Activated CD8-positive, alpha-beta T cell treated with anti-CD3 and anti-CD28 coated beads for 36 hours (primary cell): ENCODE measurements at places on chromosomes 12 and 14. TPM values are rescaled to one million over a fixed set of nuclear protein-coding genes. Genes with fewer than 3 reads are reported as not detected.

TMPRSS12 gene
- not detected for total RNA-seq

DNA sequence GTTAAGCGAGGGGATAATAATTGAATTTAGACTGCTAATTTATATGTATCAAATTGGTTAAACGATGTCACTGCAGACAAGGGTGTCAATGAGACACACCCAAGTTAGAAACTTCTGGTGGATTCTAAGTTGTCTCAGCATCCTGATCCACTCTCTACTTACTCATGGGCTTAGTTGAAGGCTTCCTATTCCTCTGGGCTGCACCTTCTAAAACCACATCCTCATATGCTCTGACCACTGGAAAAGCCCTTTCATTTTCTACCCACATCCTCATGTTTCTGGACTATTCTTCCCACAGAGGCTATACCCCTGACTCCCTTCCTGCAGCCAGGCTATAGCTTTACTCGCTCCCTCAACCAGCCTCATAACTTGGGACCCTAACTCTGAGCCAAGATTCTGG is 493.8 kb downstream of the VRK1 start:
- no peak for DNase-seq

CMKLR1 gene
- total RNA-seq, result not detected

GRCh38 chr14:63863004-63863403 is 10.2 kb downstream of the SYNE2 start:
- no peak for DNase-seq

SSTR1 gene
- not detected for total RNA-seq

GRCh38 chr14:90585106-90585505 is 188.3 kb downstream of the CALM1 start:
- DNase-seq, result no peak

GRCh38 chr14:95149441-95149840 is 7.9 kb downstream of the DICER1 start:
- DNase-seq, result no peak

DNA sequence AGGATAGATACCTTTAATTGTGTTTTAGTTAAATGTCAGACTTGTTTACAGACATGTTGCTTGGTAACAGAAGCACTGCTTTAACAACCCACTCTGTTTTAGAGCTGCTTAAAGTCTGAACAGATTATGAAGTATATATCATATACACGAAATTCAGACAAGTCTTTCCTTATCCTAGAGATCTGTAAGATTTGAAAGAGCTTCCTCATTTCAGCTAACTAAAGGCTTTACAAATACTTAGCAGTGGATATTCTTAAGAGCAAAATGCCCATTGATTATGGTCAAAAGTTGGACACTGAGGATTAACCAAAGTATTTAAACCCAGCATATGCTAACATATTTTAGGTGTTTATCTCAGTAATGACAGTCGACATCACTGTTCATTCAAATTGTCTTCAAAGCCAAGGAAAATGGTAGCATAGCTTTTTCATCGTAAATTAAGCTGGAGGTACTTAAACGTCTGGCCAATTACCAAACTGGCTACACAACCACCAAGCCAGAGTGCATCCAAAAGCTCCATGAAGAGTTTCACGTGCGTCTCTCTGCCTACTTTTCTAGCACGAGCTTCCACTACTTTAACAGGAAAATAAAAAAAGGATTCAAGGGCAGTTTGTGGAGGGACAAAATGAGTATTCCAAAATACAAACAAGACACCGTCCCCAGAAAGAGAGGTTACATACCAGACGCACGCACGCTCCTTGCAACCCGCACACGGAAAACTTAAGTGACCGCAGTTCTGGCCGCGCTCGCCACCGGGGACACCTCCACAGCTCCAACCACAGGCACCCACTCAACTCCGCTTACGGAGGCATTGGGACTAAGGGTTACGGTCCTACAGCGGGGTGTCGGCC is 565 bp downstream of the CEP83 start:
- peak; percentile 6 for DNase-seq

DNA sequence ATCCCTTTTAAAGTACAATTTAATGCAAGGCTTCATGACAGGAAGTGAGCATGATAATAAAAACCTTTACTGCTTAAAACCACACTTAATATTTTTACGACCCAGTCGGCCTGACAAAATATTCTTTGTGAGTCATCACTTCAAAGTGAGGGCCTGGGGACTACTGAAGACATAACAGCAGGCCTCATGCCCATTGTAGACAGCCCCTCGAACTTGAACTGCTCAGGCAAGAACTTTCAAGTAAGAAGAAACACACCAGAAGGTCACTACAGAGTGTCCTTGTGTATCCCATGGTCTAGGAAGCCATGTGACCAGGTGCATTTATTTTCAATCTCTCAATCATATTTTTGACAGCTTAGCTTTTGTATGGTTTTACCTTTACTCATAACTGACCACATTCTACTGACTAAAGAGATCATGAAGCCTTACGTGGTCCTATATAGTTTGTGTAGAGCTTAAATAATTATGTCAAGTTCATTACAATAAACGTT is 61.4 kb upstream of the MANSC4 start:
- DNase-seq, result no peak

GRCh38 chr12:13126494-13126893 is 23.0 kb upstream of the GSG1 start:
- DNase-seq, result no peak

DNA sequence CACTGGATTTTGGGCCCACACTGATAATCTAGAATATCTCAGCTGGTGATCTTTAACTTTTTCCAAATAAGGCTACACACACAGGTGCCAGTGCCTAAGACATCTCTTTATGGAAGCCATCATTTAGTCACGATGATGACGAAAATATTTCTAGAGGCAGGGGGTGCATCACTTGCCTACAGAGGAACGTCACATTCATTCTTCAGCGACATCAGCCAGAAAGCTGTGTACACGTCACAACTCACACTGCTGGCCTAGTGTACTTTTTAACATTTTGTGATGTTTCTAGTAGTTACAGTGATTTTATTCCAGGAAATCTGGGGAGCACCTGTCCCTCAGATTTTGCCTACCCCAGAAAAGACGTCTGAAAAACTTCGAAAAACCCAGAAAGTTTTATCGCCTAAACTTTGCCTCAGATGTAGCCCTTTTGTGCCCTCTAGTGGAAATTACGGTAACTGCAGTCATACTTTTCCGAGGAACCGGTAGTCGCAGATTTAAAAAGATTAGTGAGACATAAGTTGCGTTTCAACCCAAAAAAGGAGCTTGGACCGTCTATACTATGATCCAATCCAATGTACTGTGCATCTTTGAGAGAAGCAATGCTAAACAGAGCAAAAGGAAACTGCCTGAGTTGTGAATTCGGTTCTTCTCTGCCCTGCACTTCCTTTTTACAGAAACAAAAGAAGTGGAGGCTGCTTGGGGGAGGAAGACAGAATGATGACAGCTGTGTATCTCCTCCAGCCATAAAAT is 64.3 kb upstream of the STON2 start:
- peak; percentile 70 for DNase-seq

DNA sequence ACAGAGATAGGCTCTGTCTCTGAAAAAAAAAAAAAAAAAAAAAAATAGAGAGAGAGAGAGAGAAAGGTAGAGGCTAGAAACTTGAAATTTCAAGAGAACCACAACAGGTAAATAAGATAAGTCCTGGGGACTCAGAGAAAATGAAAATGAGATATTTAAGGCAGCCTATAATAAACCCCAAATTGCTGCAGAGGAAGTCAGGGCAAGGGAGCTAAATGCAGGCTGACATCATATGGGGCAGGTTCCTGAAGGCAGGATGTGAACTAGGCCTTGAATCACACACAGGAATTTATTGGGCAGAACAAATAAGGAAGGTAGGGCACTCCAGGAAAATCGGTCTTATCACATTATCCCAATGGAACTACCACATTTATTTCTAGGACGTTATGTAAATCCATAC is 54.9 kb upstream of the NUDT4 start:
- no peak for DNase-seq

NID2 gene
- 0.29 TPM for total RNA-seq

SLC10A1 gene
- not detected for total RNA-seq

KCNA5 gene
- not detected for total RNA-seq

GRCh38 chr12:20245491-20245890 is 122.8 kb upstream of the PDE3A start:
- DNase-seq, result no peak

GPR84 gene
- total RNA-seq, result not detected
